Vagina (tissue), 2 donors: ENCODE measurements at places on chromosomes 5 and 9.

DNA sequence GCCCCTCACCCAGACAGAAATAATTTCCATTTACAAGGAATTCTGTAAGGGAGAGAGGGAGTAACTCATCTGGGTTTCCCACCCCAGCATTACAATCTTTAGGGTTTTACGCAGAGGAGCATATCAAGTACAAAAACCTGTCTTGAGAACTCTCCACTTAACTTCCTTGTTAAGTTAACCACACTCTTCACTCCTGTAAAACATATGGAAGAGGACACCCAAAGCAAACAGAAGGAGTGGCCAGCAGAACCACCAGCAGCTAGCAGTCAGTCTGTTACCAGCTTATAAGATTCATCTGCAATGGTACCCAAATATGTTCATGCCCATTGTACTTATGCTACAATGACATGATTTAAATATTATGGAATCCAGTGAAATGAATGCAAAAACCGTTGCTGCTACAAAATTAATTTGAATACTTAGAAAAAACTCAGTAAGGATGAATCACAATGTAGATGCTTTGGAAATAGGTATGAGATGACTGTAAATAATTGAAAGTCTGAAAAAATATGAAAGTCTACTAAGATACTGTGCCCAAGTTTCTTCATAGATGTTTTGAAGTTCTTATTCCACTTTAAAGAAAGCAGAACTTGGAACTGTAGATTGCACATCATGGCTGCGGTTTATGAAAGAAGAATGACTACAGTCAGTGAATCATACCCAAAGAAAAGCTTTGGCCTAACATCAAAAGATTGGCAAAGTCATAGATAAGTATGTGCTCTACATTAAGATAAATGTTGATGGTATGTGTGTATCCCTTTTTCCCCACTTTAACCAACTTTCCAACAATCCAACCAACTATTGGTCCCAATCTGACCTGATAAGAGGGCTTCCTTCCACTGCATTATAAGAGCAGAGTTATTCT lies 233.6 kb downstream of the ACTL7B start:
- no peak for DNase-seq

DNA sequence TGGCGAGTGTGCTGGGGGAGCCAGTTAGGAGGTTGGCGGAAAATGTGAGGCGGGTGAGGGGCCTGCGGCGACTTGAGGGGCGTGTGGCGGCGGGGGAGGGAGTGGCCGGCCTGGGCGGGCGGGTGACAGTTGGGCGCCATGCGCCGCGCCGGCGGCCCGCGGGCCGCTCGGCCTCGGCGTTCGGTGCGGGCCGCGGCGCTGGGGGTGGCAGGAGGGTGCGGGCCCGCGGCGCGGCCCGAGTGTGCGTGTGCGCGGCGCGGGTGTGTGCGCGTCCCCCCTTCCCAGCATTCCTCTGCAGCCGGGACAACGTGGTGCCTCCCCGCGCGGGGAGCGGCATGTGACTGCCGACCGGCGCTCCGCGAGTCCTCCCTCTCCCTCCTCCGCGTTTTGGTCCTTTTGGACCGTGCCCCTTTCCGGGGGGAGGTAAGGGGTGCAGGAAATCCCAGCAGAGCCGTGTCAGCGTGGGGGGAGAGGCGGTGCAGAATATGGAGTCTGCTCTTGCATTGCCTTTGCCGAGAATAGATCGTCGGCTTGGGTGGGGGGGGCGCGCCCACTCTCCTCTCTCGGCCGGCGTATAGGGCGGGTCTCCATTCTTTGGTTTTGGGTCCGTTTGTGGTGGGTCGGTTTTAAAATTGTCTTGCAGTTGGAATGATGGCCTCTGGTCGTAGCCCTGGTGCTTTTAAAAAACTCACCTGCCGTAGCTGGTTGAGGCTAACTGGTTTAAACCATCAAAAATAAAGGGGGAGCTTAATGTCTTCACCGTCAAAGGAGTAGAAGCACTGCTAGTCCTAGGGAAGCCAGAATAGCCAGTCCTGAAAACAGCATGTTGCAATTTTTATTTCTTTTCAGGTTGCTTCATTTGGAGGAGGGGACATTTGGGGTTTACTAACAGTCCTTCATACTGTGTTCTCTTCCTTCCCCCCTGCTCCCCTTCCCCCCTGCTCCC lies 2.0 kb downstream of the LARP1 start:
- no peak for DNase-seq

DNA sequence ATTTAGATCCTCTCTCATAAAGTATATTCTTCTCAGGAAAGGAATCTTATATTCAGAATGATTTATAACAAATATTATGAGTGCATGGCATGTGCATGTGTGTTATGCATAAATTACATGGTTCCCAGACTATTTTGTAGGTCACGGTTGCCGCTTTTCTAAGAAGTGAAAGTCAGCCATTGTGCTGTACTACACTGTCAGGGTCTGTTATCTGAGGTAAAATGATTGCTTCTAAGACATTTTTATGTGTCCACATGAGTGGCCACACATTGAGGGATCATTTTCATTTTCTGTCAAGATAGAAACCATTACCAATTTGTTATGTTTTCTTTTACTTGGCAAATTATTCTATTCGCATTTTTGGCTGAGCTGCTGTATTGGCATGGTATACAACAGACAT lies 210.8 kb downstream of the CWC27 start:
- DNase-seq = no peak

GRCh38 chr9:134959126-134959970 lies 41.6 kb upstream of the FCN1 start:
- no peak for DNase-seq

GRCh38 chr5:77893225-77893860 lies 117.2 kb upstream of the TBCA start:
- no peak for DNase-seq

- DNase-seq = no peak
These were observed 144.9 kb downstream of the ALDH1A1 start for GRCh38 chr9:72807765-72808445.
